Hematopoietic multipotent progenitor cell treated with erythropoietin and hydrocortisone succinate and interleukin-3 and kit ligand, for 4 days (in vitro differentiated cells): ENCODE measurements at places on chromosomes 11 and 22.

DNA sequence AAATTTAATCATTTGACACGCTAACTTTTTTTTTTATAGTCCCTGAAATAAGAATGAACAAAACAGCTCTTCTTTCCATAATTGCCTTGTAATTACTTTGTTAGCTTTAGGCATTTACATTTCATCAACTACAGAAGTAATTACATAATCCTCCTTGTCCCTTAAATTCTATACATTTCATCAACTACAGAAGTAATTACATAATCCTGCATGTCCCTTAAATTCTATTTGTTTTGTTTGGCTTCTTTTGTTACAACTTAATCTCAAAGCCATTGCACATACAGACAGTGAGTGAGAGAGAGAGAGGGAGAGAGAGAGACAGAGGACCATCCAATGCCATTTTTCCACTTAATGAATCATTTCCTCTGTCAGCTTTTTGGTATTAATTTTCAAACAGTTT is 873.2 kb downstream of the METTL15 start:
- no peak for DNase-seq

GRCh38 chr11:69804769-69805508 is 14.3 kb downstream of the FGF3 start:
- no peak for DNase-seq

DNA sequence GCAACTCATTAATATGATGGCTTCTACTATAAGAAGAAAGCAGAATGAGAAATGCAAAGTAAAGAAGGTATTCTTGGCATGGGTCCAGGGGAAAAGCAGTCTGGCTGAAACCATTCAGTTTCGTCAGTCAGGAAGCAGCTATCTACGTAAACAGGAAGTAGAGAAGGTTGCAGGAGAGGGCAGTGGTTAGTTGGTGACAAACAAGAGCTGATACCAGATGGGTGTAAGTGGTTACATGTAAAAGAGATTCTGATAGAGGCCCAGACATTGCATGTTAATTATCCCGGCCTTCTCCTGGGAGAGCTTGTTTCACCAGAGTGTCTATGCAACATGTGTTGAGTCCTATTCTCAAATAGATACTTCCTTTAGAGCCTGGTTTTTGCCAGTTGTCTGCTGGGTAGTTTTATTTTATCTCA is 58.4 kb upstream of the PSMA1 start:
- DNase-seq, result peak; percentile 93

- peak; percentile 14 for DNase-seq
Observed at GRCh38 chr11:6474806-6475500, 1.2 kb upstream of the TRIM3 start.

DNA sequence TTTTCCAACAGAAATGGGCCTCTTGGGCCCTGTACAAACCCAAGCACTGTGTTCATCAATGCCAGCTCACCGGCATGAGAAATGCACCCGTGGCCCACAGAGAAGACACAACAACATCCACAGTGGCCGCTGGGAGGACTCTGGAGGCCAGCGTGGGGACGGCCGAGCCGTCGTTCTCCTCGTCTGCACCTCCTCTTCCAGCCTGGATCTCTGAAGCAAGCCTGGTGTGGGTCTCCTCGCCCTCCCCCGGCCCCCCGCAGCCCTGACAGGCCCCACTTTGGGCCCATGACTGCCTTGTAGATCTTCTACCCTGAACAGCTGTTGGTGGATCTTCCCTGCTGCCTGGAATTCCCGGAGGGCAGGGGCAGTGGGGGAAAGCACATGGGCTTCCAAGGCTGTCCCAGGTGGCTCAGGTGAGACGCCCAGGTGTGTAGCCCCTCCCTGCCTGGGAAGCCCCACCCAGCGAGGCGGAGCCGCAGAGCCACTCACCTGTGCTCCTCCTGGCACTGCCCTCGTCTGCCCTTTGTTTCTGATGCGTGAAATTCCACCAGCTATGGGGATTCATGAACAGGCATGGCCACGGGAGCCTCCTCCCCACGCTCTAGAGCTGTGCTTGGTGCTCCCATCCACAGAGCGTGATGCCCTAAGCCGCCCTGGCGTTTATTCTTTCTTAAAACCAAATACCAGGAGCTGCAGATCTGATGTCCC is 225.9 kb downstream of the BRD1 start:
- no peak for DNase-seq

DNA sequence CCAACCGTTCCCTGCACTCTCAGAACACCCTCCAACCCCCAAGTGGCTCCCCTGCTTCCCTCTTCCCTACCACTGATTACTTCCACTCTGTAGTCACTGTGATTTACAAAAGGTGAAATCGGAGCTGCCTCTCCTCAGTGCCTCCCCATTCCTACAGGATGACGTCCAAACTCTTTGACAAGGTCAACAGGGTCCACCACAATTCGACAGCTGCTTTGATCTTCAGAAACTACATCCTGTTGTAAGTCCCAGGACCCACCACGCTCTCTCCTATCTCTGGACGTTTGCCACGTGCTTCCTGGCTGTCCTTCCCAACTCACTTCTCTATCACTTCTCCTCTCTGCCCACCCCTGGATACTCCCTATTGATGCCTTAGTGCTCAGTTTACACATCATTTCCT is 85.0 kb upstream of the EIF3D start:
- DNase-seq, result no peak

DNA sequence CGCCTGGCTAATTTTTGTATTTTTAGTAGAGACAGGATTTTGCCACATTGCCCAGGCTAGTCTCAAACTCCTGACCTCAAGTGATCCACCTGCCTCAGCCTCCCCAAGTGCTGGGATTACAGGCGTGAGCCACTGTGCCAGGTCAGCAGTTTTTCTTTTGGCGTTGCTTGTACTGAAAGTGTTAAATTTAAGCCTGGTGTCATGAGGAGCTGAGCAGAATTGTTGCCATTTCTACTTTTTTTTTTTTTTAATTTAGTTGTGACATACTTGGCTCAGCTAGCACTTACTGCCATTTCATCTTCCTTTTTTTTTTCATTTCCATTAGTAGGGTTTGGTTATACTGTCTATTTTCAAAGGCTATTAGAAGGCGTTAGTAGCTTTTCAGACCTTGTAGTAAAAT is 10.7 kb downstream of the TAB1 start:
- peak; percentile 49 for DNase-seq

DNA sequence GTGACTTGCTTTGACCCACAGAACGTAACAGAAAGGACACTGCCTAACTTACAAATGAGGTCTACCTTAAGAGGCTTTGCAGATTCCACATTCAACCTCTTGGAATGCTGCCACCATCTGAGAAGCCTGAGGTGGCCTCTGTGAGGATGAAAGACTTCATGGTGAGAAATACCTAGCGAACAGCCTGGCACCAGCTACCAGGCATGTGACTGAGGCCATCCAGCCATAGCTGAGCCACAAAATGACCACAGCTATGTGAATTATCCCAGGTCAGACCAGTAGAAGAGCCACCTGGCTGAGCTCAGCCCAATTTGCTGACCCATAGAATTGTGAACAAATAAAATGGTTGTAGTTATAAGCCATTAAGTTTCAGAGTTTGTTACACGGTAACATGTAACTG is 37.5 kb downstream of the PPARA start:
- DNase-seq, result no peak

DNA sequence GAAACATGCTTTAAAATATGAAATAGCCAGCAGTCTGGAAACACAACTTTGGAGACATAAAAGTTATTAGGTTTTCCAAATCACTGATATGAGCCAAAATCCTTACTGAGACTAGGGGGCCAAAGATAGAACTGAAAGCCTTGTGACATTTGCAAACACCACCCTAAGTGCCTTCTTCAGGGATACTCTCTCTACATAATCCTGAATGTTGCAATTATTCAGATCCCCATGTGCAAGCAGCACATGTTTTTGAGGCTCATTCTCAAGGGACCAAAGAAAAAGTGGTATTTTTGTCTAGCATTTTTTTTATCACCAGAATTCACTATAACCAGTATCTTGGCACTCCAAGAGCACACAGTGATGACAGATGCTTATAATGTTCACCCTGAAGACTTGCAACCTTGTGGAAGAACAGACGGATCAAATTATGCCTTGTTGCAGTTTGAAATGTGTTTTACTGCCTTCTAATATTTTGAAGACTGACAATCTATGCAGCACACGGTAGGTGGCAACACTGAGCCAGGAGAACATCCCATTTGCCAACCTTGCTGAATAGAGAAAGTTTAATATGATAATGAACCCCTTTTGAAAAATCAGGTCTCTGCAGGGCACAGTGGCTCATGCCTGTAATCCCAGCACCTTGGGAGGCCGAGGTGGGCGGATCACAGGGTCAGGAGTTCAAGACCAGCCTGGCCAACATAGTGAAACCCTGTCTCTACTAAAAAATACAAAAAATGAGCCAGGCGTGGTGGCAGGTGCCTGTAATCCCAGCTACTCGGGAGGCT is 78.5 kb downstream of the PLEKHA7 start:
- DNase-seq, result peak; percentile 76

GRCh38 chr11:128914216-128915148 is 23.3 kb downstream of the KCNJ5 start:
- DNase-seq, result no peak

DNA sequence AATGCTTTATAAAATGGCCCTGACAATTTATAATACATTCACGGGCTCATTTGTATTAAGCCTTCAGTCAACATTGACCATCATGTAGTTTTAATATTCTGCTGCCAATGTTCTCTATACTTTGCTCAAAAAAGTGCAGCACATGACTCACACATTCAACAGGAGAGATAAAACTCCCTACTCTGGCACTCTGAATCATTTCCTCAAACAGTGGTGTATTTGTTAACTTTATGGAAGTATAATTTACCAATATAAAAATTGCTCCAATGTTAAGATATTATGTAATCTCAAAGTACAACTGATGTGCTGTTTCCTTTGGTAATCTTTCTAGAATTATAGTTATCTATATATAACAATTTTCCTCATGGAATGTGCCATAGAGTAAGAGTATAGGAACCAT is 39.9 kb downstream of the MAML2 start:
- DNase-seq, result peak; percentile 58

- DNase-seq, result no peak
Observed at GRCh38 chr11:26470992-26471391, 101.1 kb downstream of the MUC15 start.

DNA sequence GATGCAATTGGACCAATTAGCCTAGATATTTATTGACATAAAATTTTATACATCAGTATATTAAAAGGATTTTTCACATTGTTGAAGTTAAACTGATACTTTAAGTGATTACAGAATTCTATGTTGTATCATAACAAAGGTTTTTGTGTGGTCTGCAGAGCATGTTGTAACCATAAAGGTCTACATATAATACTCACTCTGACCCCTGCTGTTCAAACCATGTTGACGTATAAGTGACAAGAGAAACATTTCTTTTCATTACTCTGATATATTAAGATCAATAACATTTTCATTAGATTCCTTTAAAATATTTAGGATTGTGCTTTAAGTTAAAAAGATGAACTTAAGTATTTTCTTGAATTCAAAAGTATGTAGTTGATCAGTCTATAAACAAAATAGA is 63.9 kb downstream of the GAS2 start:
- DNase-seq, result peak; percentile 62

DNA sequence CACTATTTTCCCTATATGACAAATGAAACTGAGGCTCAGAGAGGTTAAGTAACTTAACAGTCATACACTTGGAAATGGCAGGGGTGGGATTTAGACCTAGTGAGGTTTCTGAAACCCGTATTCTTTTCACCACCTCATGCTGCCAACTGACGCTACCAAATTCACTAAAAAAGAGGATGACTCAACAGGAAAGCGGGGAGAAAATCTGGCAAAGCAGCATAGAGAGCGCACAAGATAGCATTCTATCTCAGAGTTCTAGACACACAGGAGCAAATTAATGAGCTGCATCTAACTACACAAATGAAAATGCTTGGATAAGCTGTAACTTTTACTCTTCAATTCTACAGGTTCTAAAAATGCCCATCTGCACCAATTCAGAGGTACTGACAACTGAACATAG is 136.4 kb downstream of the RBFOX2 start:
- peak; percentile 49 for DNase-seq

GRCh38 chr22:35489239-35489638 is 51.4 kb upstream of the RASD2 start:
- no peak for DNase-seq

DNA sequence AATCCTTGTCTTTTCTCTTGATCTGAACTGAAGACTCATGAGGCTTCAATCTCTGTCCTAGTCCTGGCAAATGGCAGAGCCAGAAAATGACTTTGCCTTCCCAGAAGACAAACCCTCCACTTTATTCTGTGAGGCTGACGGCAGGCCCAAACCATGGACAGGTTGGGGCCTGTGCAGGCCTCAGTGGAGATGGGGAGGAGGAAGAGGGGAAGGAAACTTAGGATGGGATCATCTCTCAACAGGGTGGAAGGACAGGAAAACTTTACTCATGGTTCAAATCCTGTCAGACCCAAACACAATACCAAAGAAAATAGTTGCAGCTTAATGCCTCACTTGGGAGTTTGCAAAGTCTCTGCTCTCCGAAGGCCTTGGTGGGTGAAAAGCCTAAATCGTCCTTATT is 9.8 kb downstream of the RPL27A start:
- DNase-seq, result no peak

DNA sequence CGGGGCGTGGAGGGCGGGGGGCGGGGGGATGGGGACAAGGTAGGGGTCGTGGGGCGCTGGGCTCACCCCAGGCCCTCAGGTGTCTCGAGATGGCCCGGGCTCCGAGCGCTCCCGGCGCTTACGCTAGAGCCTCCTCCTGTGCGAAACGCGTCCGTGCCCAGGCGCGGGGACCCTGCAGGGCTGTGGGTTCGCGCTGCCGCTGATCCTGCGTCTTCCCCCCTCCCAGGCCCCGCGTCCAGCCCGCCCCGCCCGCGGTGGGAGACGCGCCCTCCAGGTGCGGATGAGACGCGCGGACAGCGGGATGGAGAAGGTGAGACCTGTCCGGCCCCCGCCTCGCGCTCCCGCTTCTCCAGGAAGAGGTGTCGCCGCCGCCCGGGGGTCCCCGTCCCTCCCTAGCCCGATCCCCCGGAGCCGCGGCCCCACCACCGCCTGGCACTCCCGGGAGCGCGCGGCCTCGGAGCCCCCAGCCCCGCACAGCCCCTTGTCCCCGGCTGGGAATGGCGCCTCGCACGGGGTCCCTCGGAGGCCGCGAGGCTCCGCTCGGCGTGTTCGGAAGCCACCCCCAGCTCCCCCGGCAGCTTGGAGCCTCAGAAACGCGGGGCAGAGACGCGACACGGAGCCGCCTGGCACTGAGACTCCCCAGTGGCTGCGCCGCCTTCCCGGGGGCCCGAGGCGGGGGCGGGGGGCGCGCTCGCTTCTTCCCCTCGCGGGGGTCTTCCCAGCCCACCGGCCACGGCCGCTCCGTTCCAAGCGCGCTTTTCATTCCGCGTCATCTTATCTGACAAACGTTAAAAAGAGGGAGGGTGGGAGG is 27.6 kb upstream of the TOLLIP start:
- DNase-seq, result peak; percentile 46

- DNase-seq, result no peak
Observed at GRCh38 chr22:30574095-30574981, at the start of gene GAL3ST1. Gene GAL3ST1 (minus strand): TSS chr22:30574665. CDS start chr22:30557392, 17,273 bp downstream.

DNA sequence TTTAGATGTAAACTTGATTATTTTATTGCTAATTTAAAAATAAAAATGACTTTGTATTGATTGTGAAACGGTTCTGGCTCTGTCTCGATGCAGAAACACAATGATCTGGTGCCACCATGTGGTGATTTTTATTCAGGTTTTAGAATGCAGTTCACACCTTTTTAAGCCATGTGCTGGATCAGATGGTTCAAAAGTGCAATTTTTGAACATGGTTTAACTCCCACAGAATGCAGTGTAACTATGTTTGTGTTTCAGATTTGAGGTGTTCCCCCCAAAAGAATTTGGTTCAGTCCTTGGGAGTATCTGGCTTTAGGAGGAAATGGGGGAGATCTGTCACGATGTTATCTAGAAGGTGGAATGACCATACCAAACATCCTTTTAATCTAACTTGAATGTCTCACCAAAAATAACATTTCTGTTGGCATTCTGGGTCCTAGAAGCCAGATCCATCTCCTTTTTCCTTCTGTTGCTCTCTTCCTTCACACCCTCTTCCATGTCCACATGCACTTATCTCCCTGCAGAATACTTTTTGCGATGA is 7.9 kb downstream of the MRPL16 start:
- DNase-seq, result peak; percentile 83
